ENCODE measurements at places on chromosomes 1 and 21.

DNA sequence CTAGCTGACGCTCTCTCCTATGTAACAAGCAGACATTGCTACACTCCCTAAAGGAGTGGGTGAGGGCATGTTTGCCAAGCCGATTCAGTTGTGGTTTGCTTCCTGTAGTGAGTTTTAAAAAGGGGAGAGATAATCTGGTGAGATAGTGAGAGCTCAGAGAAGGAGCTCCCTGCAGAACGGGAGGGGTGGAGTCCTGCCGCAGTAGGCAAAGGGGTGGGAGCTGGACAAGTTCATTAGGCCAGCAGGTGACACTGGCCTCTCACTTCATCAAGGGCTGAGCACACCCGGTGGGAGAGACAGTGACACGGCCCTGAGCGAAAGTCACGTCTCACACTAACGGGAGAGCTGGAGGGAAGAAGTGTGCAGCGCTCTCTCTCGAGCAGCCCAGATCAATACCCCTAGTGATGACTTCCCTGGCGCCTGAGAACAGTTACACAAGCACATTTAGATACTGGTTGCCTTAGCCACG is 144.0 kb upstream of the CD34 start:
- DNase-seq, result no peak

DNA sequence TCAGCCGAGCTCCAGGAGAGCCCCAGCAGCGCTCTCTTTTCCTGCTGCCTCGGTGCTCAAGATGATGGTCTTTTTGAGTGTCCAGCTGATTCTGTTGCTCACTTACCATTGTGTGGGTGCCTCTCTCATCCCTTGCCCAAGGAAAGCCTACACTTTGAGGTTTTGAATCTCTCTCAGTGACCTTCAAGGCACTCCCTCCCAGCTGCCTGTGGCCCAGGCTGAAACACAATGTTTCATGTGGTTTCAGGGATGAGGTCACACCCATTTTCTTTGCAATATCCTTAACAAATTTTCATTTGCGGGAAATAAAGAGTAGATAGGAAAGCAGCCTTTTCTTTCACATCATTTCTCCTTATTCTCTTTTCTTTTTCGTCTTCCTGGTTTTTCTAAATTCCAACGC is 12.6 kb upstream of the MRPS14 start:
- no peak for DNase-seq

GRCh38 chr1:236119943-236120484 is 22.3 kb upstream of the GPR137B start:
- no peak for DNase-seq

- DNase-seq, result no peak
Observed at GRCh38 chr21:32739946-32740345, 12.1 kb upstream of the SYNJ1 start.

GRCh38 chr1:147851149-147851548 is 51.4 kb upstream of the GJA8 start:
- DNase-seq, result no peak

DNA sequence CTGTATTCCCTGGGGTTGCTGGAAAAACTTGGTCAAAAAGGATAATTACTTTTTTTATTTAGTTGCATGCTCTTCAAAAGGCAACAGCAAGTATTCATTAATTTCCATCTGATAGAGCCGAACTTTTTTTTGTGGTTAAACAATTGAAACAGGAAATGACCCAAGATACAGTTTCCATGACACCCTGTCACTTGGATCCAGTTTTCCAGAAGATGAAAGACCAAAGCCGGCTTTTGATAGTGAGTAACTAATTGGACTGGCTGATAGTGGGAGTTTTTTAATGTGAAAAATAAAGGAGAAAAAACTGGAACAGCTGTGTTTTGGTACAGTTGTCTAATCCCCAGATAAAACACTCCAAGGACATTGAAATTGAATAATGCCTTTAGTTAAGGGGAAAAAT is 33.0 kb downstream of the CACHD1 start:
- no peak for DNase-seq

GRCh38 chr1:211352985-211353515 is 26.4 kb downstream of the TRAF5 start:
- peak; percentile 70 for DNase-seq

- DNase-seq, result no peak
Observed at GRCh38 chr1:205037539-205037938, 5.5 kb upstream of the CNTN2 start.

DNA sequence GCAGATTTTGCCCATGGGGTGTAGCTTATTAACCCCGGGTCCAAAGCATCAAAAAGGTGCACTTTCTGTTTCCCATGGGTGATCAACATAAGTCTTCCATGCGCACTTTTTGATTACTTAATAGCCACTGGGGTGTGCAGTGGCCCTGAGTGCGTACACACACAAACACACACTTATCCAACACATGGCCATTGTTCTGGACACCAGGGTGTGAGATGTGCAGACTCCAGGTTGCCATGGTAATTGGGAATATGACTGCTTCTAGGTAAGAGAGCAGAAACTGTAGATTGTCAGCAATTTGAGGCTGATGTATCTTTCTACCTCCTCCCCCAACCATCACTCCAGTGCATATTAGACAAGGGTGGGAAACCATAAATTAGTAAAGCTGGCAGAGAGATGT is 68.8 kb downstream of the MAB21L3 start:
- DNase-seq, result no peak

DNA sequence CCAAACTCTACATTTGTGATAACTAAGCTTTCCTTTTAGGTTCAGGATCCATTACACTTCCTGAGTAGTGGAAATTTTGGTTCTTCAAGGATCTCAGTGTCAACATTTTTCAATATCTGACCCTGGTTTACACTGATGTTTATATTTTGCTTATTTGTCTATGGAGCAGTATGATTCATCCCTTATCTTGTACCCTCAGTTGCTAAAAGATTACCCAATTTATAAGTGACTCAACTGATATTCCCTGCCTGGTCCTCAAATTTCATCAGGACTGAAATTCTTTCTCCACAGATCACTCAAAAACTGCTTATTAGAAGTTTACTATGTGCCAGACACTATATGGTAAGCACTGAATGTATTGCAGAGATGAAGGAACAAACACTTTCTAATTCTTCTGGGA is 139.1 kb upstream of the CHRM3 start:
- no peak for DNase-seq

DNA sequence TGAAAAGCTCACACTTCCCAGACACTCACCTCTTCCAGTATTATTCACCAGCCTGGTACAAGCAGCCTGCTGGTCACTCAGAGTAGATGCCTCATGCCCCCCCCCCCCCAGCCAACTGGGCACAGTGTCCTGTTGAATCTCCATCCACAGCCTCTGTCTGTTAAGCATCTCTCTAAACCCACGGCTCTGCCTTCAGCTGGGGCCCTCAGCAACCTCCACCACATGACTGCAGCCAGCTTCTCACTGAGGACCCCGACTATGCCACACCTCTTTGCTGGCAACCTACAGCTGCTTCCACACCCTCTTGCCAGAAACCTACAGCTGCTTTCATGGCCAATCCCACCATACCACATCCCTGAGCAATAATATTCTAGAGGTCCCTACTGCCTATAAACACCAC is 113.1 kb downstream of the RHOU start:
- DNase-seq, result no peak

- no peak for DNase-seq
Observed at GRCh38 chr1:21762022-21762404, 20.9 kb downstream of the USP48 start.

DNA sequence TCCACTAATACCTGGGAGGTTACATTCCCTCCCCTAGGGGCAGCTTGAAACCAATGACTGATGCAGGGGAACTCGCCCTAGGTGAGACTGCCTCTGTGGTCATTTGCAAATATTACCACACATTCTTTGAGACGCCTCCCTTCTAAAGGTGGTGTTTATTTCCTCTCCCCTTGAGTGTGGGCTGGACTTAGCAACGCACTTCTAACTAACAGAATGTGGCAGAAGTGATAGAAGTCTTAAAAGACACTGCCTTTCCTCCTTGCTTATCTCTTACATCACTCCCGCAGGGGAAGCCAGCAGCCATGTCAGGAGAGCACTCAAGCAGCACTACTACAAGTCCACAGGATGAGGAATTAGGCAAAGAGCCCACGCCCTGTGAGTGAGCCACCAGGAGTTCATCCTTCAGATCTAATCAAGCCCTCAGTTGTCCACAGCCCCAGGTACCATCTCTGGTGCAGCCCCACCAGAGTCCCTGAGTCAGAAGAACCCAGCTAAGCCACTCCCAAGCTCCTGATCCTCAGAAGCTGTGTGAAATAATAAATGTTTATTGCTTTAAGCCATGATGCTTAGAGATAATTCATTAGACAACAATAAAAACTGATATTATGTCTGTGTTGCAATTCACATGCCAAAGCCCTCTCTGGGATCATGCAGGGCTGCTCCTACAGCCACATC is 14.8 kb upstream of the MATN1 start:
- no peak for DNase-seq

- peak; percentile 10 for DNase-seq
Observed at GRCh38 chr1:46342084-46342656, 1.6 kb downstream of the NSUN4 start.

GRCh38 chr1:78619446-78619802 is 824 bp upstream of the IFI44L start:
- no peak for DNase-seq

DNA sequence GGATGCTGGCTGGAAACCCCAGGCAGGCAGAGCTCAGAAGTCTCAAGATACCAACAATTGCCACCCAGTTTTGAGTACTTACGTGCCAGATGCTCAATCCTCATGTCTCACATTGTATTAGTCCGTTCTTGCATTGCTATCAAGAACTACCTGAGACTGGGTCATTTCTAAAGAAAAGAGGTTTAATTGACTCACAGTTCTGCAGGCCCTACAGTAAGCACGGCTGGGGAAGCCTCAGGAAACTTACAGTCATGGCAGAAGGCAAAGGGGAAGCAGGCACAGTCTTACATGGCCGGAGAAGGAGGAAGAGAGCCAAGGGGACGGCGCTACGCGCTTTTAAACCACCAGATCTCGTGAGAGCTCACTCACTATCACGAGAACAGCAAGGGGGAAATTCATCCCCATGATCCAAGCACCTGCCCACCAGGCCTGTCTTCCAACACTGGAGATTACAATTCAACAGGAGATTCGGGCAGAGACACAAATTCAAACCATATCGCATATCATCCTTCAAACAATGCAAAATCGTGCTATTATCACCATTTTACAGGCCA is 58.0 kb downstream of the KAZN start:
- no peak for DNase-seq

DNA sequence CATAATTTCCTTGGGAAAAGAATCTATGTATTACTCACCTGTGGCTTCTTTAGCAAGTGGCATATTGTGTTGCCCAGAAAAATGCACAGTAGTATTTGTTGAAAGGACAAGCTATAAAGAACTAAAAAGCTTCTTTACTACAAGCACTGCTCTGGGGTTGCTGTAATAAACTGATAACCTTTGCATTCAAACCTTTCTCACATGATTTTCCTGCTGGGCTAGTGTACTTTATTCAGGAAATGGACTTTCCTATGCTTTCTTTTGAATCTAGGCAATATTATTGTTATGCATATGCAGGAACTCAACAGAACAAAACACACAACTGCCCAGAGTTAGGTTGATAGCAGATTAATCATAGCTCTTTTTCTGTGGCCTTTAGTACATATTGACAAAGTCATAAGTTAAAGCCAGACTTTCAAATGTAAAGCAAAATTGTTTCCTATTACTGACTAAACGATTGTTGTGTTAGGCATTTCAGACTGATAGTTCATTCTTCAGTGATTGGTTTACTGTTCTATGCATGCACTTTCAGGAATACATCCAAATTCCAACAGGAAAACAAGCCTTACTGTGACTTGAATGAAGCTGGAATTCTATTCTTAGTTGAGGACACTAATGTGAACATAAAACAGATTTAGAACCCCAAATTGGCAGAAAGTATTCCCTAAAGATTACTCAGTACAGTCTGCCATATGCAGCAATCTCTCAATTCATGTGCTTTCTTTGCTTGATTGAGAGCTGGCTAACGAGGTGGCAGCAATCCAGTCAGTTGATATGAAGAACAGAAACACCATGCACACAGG is 564.3 kb upstream of the NEGR1 start:
- no peak for DNase-seq

- no peak for DNase-seq
Observed at GRCh38 chr1:188128761-188129160, 1300.0 kb downstream of the PLA2G4A start.

DNA sequence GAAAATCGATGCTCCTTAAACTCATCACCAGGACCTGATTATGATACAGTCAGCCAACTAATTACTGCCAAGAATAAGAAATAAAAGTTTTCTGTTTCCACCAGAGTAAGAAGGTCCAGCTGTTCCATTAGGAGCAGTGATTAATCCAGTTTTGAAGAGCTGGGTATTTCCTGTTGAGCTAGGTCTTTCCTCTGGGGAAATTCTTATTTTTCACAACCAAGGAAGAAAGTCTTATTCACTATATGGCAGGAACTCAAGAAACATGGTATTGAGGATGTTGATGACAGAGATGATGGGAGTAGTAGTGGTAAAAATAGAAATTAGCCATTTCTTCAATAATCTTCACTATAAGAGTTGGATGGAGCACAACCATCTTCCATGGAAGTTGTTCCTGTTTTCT is 374.6 kb upstream of the RUNX1 start:
- DNase-seq, result no peak

GRCh38 chr1:86061551-86061990 is 95.0 kb downstream of the COL24A1 start:
- no peak for DNase-seq

DNA sequence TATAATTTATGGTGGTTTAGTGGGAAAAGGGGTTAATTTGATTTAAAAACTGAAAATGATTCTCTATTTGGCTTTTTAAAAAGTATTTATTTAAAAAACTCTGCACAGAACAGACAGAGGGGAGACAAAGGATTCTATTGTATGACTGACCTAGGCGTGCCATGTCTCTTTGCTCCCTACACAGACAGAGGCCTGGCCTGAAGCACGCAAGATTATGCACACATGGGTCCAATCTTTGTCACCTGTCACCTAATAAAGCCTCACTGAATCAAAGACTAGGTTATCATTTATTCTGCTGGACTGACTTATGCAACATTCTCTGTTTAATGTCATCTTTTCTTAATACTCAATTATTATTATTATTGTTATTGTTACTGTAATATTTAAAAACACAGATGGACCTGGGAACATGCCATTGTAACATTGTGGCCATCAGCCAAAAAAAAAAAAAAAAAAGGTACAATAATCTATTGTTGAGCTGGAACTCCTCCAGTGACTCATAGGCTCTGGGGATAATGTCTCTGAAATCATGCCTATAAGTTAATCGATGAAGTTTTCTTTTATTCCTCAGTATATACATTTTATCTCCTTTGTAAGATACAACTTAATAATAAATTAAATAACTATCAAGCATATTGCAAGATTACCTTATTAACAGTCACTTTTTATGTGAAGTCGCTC is 112.1 kb downstream of the RUNX1 start:
- no peak for DNase-seq

DNA sequence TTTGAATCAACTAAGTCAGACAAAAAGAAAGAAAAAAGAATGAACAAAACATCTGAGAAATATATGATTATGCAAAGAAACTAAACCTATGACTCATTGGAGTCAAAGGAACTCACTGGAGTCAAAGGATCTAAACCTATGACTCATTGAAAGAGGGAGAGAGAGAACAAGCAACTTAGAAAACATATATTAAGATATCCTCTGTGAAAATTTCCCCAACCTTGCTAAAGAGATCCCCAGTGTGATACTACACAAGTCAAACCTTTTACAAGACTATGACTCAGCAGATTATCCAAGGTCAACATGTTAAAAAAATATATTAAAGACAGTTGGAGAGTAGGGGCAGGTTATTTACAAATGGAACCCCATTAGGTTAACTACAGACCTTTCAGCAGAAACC is 1538.3 kb downstream of the NCAM2 start:
- DNase-seq, result no peak
